ENCODE measurements at places on chromosomes 16 and 17.

GRCh38 chr17:7988750-7989178 lies 13.7 kb upstream of the GUCY2D start:
- no peak for DNase-seq

DNA sequence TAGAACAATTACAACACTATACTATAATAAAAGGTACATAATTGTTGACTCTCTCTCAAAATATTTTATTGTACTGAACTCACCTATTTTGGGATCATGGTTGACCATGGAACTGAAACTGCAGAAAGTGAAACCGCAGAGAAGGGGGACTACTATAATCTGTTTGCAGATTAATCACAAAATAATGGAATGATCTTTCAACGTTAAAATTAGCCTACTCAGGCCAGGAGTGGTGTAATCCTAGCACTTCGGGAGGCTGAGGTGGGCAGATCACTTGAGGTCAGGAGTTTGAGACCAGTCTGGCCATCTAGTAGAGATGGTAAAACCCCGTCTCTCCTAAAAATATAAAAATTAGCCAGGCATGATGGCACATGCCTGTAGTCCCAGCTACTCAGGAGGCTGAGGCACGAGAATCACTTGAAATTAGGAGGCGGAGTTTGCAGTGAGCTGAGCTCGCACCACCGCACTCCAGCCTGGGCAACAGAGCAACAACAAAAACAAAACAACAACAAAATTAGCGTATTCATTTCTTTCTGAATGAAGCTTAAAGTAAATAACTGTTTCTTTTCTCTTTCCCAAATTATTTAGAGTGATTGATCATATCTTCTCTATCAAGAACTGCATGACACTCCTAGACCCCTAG lies 45.6 kb downstream of the IKZF3 start:
- no peak for DNase-seq

GRCh38 chr16:77183137-77183536 lies 7.9 kb upstream of the MON1B start:
- DNase-seq: no peak

DNA sequence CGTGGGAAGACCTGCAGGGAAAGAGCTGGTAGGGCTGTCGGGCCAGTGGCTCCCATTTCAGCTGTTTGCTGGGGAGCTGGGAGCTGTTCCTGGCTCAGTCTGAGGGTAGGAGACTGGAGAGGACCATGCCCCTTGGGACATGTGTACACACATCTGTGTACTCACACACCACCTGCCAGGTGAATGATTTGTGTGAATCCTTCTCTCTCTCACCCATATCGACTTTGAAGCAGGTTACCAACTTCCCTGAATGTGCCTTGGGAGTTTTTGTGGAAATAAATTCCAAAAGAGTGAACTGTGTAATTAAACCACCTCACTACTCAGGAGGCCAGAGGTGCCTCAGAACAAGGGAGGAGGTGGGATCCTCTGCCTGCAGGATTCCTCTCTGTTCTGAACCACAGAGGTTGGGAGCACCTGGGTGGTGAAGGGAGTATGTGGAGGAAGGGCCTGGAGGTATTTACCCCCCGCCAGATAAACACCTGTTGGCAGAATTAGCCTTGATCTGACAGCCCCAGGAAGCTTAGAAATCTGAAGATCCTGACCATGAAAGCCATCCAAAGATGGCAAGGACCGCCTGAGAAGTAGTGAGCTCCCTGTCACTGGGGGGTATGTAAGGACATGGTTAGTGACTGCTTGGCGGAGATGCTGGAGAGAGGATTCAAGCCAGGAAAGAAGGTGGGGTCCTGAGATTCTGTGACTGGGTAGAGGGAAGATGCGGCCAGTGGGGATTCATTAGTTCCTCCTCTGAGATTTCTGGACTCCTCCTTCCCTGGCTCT lies 3.3 kb downstream of the ABCC3 start:
- DNase-seq: no peak

DNA sequence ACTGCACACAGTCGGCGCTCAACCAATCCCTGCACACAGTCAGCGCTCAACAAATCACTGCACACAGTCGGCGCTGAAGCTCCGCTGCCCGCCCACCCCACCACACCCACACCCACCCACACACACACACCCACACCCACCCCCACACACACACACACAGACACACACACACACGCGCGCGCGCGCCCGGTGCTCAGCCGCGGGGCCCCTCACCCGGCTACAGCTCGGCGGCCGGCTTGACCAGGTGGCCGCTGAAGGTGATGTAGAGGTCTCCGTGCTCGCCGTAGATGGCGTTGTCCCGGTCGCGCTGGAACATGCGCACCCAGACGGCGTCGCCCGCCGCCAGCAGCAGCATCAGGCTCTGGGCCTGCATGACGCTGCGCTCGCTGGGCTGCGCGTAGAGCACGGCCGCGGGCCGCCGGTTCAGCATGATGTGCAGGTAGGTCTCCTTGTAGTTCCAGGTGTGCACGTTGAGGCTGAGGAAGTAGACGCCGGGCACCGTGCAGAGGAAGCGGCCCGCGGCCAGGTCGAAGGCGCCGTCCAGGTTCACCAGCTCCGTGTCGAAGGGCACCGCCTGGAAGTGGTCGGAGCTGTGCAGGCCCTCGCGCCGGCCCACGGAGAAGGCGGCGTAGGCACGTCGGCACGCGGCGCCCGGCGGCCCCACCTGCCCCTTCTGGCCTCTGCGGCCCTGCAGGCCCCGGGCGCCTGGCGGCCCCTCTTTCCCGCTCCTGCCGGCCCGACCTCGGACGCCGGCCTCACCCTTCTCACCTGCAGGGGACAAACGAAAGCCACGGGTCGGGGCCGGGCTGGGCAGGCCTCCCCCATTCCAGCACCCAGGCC lies 2.5 kb downstream of the C1QTNF8 start:
- DNase-seq: no peak

GRCh38 chr17:13592427-13592826 lies 9.3 kb downstream of the HS3ST3A1 start:
- DNase-seq: no peak

GRCh38 chr17:46192439-46193150 lies 634 bp downstream of the KANSL1 start:
- DNase-seq: no peak

DNA sequence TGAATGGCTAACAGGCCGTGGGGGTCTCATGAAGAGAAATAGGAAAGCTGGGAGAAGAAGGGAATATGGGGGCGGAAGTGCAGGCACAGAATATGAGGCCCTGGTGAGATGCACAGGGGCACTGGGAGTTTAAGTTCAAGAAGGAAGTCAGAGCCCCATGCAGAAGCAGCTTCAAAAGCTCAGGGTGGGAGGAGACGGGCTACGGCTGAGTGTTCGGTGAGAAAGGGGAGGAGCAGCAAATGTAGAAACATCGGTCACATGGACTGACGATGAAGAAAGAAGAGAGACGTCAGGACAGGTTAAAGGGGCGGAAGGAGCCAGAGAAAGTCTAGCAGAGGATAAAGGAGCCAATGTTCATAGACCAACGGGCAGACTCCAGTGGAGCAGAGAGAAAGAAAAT lies 204.5 kb upstream of the ZFHX3 start:
- DNase-seq: no peak

DNA sequence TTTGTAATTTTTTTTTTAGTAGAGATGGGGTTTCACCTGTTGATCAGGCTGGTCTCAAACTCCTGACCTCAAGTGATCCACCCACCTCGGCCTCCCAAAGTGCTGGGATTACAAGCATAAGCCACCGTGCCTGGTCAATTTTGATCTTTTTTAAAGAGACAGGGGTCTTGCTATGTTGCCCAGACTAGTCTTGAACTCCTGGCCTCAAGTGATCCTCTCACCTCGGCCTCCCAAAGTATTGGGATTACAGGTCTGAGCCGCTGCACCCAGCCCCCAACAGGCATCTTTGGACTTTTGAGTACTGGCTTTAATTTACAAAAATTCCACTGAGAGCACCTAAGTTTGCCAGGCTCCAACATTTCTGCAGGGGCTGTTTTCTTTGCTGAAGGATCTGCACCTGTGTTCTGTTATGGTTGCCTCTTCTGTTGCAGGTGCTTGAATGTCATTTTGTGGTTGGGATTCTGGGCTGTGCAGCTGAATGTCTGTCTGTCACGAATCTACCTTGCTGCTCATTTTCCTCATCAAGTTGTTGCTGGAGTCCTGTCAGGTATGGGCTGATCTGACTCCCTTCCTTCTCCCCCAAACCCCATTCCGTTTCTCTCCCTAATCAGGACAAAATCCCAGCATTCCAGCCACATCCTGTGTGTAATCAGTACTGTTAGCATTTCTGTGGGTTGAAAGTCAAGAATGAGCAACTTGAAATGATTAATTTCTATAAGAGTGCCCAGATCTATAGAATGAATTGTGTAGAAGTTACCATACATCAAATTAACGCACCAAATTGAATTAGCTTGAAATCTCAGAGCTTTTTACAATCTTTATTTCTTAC lies 8.5 kb downstream of the G6PC1 start:
- no peak for DNase-seq

DNA sequence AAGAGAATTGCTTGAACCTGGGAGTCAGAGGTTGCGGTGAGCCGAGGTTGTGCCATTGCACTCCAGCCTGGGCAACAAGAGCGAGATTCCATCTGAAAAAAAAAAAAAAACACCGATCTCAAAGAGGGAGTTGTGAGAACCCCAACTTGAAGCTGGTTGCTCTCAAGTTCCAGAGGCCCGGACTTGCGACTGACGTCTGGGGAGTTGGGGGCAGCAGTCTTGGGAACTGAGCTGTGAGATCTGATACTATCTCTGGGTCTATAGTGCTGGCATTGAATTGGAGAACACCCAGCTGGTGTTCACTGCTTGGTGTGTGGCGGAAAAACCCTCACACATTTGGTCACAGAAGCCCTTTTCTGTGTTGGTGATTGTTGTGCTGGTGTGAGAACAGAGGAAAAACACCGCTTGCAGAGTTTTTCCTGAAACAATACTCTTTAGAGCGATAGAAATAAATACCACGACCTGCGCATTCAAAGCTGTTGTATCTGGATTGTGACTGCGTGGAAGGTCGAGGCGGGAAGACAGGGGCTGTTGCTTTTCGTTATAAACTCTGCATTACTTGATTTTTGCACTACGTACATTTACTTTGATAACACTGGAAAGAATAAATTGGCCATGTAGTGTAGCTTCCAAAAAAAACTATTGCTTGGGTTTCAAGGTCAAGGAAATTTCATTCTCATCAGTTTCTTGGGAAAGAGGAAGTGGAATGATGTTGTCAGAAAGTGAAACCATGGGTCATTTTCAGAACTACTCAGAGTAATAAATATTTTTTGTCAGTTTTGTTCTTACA lies 8.8 kb downstream of the SCIMP start:
- DNase-seq: no peak

DNA sequence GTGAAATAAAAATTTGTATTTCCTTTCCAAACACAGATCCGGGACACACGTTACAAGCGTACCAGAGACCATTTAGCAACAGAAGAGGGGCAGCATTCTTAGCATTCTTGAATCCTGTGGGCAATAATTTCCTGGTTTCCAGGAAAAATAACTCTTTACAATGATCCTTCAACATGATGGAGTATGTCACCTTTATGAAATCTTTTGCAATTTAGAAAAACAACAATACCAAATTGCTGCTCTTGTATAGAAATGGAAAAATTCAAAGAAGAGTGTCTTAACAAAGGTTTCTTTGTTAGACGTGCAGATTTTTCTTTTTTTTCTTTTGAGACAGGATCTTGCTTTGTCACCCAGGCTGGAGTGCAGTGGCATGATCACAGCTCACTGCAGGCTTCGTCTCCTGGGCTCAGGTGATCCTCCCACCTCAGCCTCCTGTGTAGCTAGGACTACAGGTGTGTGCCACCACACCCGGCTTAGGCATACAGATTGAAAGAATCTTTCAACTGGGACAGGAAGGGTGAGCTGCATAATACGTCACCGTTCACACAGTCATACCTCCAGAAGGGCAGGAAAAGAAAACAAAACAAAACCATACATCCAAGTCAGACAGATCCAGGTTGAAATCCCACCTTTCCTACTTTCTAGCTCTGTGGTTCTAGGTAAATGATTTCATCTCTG lies 10.8 kb upstream of the GCSH start:
- no peak for DNase-seq

Data from activated B cell treated with CpG ODN at 0.5 μM for 24 hours (primary cell).